Right atrium auricular region (tissue), 2 donors: ENCODE measurements at places on chromosomes 3 and 15.

GRCh38 chr3:191985691-191986090 is 524.7 kb downstream of the PYDC2 start:
- no peak for DNase-seq

DNA sequence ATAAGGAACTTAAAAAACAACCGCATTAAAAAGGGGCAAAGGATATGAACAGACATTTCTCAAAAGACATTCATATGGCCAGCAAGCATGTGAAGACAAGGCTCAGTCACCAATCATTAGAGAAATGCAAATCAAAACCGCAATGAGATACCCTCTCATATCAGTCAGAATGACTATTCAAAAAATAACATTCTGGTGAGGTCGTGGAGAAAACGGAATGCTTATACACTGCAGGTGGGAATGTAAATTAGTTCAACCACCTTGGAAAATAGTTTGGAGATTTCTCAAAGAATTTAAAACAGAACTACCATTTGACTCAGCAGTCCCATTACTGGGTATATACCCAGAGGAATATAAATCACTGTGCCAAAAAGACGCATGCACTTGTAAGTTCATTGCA is 496.6 kb upstream of the SGO1 start:
- no peak for DNase-seq

- no peak for DNase-seq
These were observed at the start of gene DPPA4 for GRCh38 chr3:109337393-109337792. Gene DPPA4 (minus strand): TSS chr3:109337546. CDS start chr3:109337517, 29 bp downstream.

GRCh38 chr3:51311055-51311454 is 74.0 kb upstream of the MANF start:
- DNase-seq = no peak

GRCh38 chr15:47415539-47415971 is 301.8 kb upstream of the SEMA6D start:
- DNase-seq = no peak
